ENCODE measurements at places on chromosomes 5 and 9.

GRCh38 chr5:103249068-103249467, 9.5 kb upstream of the MACIR start:
- no peak for DNase-seq

DNA sequence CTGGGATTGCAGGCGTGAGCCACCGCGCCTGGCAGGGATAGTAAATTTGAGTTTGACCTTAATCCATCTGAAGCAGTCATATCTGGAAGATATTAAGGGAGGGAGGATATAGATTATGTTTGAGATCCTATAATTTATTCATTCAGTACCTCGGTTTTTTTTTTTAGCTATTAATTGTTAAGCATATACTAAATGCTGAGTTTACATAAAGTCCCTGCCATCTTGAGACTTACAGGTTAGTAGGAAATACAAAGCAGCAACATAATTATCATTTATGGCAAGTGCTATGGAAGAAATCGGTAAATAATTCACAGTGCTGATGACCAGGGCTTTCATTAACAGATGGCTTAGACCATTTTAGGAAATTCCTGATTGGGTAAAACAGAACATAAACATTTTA, 66.5 kb upstream of the FCHO2 start:
- DNase-seq = no peak

DNA sequence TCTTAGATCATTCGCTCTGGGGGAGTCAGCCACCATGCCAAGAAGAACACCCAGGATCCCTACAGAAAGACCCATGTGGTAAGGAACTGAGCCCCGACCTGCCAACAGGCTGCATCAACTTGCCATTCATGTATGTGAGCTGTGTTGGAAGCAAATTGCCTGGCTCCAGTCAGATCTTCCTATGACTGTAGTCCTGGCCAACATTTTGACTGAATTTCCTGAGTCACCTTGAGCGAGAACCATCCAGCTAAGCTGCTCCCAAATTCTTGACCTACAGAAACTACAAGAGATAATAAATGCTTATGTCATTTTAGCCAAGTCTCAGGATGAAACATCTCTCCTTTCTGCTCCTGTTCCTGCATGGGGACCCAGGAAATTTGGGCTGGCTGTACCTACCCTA, 40.0 kb upstream of the SLC44A1 start:
- DNase-seq = no peak

DNA sequence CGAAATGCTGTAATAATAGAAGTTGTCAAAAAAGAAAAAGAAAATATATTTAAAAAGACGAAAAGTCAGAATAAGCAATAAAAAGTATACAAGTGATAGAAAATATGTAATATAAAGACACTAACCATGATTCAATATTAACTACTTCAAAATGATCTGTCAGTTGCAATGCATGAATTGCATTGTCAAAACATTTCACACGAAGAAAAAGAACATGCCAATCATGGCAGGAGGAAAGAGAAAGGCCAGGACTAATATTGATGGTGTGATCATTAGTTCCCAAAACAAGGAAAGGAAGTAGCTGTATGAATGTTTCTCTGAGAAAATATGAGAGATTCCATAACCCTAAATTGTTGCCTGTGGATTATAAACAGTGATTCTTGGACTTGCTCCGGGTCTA, 7.4 kb upstream of the GRAMD2B start:
- no peak for DNase-seq

DNA sequence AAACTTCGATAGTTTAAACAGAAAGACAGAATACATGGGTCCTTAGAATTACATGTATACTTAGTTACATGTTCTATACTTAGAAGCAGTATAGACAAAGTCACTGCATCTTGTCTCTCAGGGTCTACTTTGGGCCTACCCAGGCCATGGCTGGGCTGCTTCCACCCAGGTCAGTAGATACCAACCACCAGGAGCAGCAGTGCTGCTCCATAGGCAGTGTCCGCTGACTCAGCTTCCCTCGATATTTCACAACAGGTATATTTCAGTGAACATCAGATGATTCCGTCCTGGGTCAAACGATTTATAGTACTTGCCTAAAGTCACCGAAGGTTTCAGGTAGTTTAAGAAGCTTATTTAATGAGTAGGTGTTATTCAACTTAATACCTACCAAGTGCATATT, 18.0 kb downstream of the IARS1 start:
- no peak for DNase-seq

DNA sequence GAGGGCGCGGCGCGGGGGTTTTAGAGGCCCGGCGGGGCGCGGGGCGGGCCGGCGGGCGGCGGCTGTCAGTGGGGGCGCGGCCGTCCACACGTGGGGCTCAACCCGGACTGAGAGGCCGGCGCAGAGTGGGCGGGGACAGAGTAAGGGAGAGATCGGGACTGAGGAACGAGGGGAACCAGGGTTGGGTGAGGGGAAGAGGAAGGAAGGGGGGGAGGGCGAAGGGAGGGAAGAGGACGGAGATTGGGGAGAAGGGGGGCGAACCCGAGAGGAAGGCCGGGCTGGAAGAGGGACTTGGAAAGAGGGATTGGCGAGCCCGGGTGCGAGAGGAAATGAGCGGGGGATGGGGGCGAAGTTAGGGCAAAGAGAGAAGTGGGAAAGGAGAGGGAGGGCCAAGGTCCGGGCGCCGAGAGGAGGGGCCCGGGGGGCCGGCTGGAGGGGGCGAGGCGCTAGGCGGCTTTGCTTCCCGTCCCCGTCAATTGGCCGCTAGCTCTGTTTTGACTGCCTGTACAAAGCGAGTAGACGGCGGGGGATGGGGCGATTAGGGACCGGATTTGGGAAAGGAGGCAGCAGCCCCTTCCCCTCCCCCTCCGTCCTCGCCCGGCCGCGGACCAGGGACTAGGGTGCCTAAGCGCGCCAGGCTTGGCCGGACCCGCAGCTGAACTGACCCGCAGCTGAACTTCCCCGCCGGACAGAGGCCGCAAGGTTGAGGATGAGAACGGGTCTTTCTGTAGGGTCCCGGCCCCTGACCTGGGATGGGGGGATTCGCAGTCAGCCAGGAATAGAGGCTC, 399 bp upstream of the FBN2 start:
- DNase-seq = peak; percentile 25

DNA sequence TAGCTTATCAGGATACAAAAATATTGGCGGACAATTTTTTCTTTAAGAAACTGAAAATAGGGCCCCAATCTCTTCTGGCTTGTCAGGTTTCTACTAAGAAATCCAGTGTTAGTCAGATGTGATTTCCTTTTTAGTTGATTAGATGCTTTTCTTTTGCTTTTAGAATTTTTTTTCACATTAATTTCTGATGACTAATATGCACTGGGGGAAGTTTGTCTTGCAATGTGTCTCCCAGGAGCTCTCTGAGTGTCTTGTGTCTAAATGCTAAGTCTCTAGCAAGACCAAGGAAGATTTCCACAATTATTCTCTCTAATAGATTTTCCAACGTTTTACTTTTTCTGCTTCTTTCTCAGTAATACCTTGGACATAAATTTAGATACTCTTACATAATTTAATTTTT, 559.8 kb upstream of the TYRP1 start:
- no peak for DNase-seq

GRCh38 chr9:75927356-75927755, 36.9 kb downstream of the PCSK5 start:
- DNase-seq = no peak

GRCh38 chr5:167837127-167837526, 454.3 kb upstream of the WWC1 start:
- DNase-seq = no peak

DNA sequence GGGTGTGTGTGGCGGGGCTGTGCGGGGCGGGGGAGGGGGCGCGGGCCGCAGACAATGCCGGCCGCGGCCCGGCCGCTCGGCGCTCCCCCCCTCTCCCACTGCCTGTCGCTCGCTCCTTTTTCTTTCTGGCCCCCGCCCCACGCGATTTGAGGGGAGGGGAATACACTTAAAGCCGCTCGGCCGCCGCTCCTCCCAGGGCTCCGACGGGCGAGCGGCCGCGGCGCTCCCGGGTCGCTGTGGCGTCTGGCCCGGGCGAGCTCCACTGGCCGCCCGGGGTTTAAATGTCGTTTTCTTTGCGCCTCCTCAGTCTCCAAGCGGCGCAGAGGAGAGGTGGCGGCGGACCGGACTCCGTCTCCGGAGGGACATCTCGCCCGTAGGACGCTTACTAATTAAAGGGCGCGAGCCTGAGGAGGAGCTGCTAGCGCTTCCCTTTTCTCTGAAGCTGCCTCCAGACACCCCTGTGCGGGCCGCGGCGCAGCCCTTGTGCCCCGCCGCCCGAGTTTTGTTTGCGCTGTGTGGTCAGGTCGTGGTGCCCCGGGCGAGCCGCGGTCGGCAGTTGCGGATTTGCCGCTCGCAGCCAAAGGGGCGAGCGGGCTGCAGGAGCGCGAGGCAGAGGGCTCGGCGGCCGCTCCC, 1.4 kb downstream of the ZSWIM6 start:
- peak; percentile 76 for DNase-seq

DNA sequence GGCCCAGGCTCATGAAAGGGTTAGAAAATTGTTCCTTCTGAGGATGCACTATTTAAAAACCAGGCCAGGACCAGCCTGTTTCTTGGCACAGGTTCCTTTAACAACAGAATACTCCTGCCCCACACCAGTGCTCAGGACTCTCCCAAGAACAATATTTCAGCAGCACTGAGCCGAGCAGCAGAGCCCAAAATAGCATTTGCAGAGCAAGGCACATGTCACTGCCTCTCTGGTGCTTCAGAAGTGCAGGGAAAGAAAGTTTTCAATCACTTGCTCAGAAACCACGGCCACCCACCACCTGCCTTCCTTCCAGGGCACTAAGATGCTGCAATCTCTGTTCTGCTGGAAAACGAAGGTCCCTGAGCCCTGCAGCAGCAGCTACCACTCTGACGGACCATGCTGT, 77.6 kb downstream of the SIL1 start:
- no peak for DNase-seq

- no peak for DNase-seq
These were observed 1.6 kb downstream of the SRFBP1 start for GRCh38 chr5:121963392-121963791.

- peak; percentile 44 for DNase-seq
These were observed 2.9 kb downstream of the SNX18 start for GRCh38 chr5:54520438-54520846.

GRCh38 chr5:179762079-179762780, 29.6 kb downstream of the MAML1 start:
- no peak for DNase-seq

- peak; percentile 70 for DNase-seq
These were observed 1.0 kb downstream of the PHPT1 start for GRCh38 chr9:136849960-136850865.

- DNase-seq = no peak
These were observed 13.1 kb upstream of the NCS1 start for GRCh38 chr9:130159057-130159456.

DNA sequence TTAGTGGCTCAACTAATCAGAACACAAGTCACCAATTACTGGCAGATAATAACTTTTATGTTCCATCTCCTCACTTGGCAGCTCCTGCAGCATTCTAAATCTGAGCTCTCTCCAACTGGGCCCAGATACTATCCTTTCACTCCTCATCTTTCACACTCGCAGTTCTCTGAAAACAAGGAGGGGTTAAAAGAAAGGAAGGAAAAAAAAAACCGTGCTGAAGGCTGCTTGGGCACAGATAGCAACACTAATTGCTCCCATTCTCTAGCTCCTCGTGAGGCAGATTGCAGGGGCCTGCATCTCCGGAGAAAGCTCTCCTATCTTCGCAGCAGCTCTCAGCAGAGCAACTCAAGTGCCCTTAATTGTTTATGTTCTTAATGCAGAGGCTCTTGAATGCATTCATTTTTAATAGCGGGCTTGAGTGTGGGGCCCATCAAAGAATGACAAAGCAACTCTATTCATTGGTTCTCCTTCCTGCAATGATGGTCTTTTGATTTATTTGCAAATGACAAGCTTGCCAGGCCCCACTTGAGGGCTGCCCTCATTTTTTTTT, 23.9 kb downstream of the TLE1 start:
- DNase-seq = no peak

DNA sequence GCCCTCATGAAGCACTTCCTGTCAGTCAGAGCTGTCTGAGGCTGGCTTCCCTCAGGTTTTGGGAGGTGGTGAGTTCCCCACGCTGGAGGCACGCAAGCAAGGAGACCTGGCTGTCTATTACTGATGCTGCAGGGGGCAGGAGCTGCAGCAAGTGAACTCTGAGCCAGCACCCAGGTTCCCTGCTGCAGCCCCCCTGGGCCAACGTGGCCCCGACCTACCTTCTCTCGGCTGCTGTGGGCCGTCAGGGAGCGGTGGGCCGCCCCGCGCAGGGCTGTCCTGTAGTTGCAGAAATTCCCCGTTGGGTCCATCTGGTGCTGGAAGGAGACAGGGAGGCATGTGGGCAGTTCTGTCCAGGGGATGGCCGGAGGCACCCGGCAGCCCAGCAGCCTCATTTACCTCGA, 46.8 kb upstream of the RNF130 start:
- no peak for DNase-seq

DNA sequence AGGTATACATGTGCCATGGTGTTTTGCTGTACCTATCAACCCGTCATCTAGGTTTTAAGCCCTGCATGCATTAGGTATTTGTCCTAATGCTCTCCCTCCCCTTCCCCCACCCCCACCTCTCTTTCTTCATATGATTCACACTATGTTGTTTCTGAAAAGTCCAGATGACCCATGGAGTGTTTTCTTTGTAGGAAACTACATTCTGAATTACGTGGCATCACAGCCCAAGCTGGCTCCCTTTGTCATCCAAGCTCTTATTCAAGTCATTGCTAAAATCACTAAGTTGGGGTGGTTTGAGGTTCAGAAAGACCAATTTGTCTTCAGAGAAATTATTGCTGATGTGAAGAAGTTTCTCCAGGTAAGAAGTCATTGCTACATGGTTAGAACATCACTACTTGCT, 30.4 kb downstream of the RANBP17 start:
- DNase-seq = no peak

DNA sequence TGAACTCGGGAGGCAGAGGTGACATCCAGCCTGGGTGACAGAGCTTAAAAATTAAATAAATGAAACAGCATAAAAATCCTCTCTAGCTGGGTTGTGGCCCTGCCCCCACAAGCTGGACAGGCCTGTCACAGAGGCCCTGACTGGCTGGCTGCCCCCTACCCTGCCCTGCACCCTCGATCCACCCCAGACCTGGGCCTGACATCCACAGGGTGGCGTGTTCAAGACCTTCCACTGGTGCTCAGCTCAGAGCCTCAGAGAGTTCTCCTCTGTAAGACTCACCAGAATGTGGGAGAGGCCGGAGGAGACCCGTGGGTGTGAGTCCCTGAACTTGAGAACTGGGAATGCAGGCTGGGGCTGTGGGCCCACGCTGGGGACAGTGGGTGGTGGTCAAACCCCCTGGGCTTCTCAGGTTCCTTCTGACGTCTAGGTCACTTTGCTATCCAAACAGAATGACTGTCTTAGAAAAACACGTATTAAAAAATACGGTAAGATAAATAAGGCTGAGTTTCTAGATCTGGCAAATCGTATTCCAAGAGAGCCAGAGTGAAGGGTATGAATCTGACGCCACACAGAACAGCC, 9.7 kb upstream of the WDR38 start:
- DNase-seq = no peak

DNA sequence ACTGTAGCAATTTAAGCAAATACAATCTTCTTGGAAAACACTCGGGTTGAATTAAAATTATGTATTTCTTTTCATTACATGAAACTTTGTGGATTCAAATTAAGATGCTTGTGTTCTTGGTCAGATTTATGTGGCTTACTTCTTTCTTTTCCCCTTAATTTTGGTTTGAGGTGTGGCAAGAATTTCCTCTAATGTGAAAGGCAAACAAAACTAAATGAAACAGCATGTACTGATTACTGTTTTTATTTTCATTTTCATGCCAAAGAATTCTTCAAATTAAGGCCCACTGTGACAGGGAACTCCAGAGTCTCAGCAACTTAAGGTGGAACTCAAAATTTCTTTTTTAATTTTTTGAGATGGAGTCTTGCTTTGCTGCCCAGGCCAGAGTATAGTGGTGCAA, at the start of gene OMD:
OMD (minus strand) TSS at position 132 of the 400 bp plus-strand sequence. CDS start 6,913 bp downstream, outside the sequence.
- no peak for DNase-seq

Data from pancreas (tissue), 10 donors.